ENCODE measurements at places on chromosomes 6 and 20.

DNA sequence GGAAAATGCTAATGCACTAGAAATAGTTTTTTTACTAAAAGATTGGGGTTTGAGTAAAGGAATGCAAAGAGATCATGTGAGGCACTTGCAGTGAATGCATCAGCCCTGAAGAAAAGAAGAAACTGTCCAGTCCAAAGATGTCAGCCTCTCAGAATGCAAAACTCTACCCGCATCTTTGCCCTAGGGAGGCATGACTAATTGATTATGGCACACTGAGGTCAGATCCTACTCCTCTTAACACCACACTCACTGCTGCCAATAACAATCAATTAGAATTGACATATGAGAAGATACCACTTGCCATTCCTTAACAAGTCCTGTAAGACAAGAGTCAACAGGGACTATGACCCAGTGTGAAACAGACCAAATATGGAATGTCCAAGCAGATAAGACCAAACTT lies 262.3 kb upstream of the PLN start:
- DNase-seq: no peak

- no peak for DNase-seq
These were observed 133.0 kb downstream of the OGFRL1 start for GRCh38 chr6:71421611-71422010.

DNA sequence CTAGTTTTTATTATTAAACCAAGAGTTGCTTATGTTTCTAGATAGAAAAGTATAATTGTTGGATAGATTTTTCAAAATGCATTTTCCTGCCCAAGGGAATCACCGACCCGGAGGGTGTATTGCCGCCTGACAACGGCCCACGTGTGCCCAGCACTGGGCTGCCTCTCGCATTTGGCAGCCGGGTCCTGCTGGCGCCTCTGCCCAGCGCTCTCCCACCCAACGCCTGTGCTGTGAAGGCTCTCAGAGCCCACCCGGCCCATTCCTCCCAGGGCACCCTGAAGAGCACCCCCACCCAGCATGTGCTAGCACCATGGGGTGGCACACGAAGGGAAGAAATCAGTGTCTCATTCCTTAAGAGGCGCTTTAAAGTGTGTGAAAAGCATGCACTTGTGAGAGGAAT lies 88.3 kb upstream of the AFDN start:
- no peak for DNase-seq

DNA sequence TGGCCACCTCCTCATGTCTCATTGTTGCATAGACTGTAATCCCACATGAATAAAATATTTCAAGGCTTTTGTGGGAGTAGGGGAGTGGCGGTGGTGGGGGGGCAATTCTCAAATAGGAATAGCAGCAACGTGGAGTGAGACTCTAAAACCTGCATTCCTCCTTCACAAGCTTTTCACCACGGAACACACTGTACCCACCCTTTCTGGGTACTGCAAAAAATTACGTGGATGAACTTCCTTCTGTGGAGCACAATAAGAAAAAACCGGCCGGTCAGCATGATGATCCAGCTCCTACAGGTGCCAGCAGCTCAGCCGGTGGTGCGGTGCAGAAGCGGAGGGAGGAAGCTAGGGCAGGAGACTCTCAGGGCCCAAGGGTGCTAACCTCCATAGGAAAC lies 930 bp upstream of the RRAGD start:
- DNase-seq: no peak

GRCh38 chr6:18562726-18563125 lies 175.6 kb downstream of the RNF144B start:
- no peak for DNase-seq

DNA sequence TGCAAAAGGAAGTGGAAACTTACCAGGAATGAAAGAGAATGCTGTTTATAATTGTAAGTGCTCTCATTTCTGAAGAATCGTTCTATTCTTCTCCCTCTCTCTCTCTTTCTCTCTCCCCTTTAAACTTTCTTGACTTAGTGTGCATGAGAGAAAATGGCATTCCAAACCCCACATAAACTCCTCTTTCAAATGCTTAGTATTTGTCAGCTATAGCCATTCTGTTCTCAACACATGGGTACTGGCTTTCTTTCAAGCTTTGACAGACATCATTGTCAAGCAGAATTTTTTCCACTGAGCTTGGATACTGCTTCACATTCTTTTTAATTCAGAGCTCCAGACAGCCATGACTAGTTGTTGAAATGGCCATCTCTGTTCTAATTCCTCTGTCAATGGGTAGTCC lies 51.1 kb upstream of the PREP start:
- DNase-seq: no peak

Data from stimulated activated CD8-positive, alpha-beta memory T cell treated with anti-CD3 and anti-CD28 coated beads, Interleukin-7, amount 100 ng/mL, for 1 hour (primary cell).